ENCODE measurements at places on chromosomes 13 and 19.

DNA sequence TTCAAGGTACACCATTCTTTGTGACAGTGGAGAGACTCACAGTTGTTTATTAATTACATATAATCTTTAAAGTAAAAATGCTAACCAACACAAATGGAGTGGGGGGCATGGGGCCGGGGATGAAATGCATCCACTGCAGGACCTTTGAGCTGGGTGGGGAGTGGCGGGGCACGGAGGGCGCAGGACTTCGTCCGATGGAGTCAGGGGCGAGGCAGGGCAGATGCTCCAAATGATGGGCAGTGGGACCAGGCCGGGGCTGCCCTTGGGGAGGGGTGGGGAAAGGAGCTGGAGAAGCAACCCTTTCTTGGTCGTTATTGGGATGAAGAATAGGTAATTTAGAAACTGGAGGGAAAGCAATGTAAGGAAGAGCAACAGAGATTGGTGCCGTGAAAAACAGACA is 220.0 kb downstream of the TEX29 start:
- no peak for DNase-seq

DNA sequence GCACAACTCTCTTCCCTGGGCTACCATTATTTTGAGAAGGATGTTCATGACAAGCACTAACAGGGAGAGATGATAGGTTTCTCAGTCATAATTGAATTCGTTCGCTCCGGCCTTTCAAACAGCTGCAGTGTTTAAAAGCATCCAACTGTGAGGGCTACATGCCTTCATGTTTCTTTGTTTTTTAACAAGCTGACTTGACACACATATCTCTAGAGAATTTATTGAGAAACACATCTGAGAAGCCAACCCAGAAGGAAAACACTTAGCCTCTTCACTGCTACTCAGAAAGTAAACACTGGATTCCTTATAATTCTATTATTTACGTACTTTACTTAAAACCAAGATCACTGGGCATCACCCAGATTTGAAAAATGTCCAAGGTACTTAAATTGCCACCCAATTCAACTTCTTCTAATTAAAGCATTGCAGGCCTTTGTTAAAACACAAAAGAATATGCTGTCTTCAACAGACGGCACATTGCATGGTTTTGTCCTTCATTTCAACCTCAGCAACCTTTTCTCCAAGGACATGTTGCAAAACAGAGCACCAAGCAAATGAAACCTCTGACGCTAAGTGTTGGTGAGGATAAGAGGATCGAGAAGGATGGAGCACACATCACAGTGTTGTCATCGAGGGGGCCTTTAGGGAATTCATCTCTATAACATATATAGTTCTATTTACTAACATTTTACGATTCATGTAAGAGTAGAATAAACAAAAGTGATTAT is 75.8 kb downstream of the TBC1D4 start:
- no peak for DNase-seq

GRCh38 chr19:16382775-16383543 is 58.3 kb downstream of the KLF2 start:
- peak; percentile 78 for DNase-seq

GRCh38 chr13:20391597-20392452 is 133.8 kb downstream of the CRYL1 start:
- DNase-seq: no peak

GRCh38 chr19:41998246-41999020 is 4.4 kb upstream of the ATP1A3 start:
- DNase-seq: peak; percentile 57

DNA sequence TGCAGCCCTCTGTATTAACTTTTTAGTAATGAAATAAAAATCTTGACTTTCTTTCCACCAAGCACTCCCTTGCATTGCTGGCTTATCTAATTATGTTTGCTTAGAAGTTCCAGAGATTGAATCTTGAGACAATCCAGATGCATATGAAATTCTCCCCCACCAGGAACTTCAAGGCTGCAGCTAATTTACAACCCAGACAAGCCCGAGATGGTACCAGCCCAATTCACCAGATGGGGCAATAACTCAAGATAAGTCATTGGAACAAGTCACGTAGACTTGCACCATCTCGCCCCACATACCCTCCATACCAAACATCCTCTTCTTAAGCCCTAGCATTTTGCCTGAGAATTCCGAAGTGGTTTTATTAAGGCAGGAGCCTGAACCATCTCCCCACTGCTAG is 29.0 kb downstream of the UTP14C start:
- no peak for DNase-seq

GRCh38 chr13:109630271-109630670 is 156.1 kb downstream of the IRS2 start:
- DNase-seq: no peak

- no peak for DNase-seq
Measured at GRCh38 chr13:39056018-39056417, 17.8 kb downstream of the NHLRC3 start.

DNA sequence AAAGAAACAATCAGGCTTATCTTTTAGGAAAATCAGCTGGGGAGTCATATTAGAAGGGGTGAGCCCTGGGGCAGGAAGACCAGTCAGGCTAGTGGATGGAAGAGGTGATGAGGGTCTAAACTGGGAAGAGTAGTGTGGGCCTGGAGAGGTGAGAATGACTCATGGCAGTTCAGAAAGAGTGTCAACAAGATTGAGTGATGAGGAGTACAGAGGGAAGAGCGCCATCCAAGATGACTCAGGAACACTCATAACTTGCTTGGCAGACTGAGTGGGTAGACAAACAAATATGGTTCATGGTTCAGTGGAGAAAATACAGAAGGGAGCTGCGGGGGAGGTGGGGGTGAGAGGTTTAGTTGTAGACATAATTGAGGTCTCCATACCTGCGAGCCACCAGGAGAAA is 17.3 kb upstream of the CLDN10 start:
- no peak for DNase-seq

- peak; percentile 76 for DNase-seq
Measured at GRCh38 chr19:35040826-35041547, 534 bp upstream of the HPN start.

GRCh38 chr19:10773969-10774368 is 56.1 kb downstream of the DNM2 start:
- no peak for DNase-seq

GRCh38 chr19:2089727-2090053 is 6.4 kb downstream of the MOB3A start:
- no peak for DNase-seq

- DNase-seq: no peak
Measured at GRCh38 chr19:31220540-31220939, 128.7 kb downstream of the TSHZ3 start.

DNA sequence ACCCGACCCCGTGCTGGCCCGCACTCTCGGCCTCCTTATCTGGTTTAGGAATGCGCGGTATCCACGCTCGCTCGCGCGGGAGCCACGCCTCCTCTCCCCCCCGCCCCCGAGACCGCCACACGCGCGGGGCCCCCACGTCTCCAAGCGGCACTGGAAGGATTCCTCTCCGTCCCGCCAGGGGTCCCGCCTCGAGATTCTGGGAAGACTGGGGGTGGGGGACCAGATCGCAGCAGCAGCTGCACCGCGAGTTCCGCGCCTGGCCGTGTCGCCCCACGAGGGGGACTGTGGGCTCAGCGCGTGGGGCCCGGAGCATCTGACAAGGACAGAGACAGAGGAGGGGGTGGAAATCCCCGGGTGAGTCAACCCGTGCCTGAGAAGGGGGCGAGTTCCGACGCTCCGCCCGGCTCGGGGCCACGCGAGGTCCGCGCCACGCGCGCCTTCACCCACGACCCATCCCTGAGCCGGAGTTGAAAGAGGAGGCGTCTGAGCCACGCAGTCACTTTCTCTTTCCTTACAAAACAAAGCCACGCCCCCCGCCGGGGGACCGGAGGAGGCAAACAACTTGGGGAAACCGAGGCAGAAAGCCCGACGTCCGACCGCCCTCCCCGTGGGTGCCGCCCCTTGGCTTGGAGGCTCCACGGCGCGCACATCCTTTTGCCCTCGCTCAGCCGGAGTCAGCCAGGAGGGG is 814 bp downstream of the S1PR2 start:
- DNase-seq: peak; percentile 64

DNA sequence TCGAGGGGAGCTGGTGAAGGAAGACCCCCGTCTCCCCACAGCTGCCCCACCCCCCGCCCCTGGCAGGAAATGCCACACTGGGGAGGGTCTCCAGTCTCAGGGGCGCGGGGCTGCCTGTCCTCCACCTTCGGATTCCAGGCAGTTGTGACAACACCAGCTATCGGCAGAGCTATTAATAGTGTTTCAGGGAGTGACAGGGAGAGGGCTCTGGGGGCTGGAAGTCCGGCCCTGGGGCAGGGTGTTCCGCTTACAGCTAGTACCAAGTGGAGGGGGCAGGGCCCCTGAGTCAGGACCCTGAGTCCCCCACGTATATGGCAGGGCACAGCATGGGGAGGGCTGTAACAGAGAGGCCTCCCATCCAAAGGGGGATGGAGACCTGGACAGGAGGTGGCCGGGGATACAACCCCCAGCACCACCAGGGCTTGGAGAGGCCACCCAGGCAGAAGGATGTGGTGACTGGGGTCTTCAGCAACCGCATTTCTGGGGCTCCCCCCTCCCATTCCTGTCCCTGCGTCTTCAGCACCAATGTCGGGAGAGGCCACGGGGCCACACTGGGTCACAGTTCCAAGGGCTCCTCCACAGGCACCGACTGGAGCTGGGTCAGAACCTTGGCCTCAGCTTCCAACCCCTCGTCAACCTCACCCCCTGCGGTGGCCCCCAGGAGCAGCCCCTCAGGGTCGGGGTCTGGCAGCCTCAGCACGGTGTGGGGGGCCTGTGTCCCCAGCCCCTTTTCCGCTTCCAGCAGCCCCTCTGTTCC is 3.9 kb downstream of the SIX5 start:
- peak; percentile 20 for DNase-seq

DNA sequence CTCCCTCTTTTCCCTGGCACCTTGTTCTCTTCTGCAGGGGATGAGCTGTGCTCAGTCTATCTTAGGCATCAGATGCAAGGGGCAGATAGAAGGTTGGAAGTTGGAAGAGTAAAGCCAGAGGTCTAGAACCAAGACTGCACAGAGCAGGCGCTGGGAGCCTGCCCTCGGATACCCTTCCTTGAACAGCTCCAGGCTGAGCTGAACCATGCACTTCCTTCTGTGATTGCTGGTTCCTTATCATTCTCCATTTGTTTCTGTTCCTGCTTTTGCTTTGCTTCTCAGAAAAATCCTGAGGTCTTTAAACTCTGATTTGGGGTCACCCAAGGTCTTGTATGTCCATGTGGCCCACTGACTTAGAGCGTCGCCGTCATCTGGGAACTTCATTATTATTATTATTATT is 36.3 kb downstream of the ARHGEF18 start:
- DNase-seq: no peak

DNA sequence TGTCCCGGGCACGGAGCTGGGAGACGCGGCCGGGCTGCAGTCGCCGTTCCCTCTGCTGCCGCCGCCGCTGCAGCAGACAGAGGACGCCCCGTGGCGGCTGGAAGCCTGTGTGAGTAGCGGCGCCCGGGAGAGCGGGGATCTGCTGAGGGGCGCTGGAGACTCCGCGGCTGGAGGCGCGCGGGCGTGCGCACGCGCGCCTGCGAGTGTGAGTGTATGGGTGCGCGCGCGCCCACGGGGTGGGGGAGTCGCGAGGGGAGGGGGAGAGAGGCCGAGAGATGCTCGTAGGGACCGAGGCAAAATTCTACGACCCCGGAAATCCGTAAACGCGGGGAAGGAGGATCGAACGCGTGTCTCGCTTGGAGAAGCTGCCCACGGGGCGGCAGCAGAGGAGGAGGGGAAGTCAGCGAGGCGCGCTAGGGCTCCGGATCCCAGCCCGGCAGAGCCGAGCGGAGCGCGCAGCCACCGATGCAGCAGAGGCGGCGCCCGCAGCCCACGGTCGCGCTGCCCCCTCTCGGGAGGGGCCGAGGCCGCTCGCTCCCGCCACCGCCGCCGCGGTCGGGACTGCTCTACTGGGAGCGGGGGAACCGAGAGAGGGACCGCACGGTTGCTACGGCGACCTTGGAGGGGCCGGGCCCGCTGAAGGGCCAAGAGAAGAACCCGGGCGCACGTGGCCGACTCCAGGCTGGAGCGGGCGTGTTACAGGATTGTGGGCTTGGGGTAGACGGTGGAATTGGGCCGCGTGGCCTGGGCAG is at the start of gene ENOX1:
Gene ENOX1, minus strand, starts transcription at position 207 of the 752 bp plus-strand sequence.
- peak; percentile 76 for DNase-seq

- DNase-seq: no peak
Measured at GRCh38 chr13:98609756-98610155, 32.8 kb upstream of the STK24 start.

- DNase-seq: no peak
Measured at GRCh38 chr19:36051637-36052036, 2.4 kb downstream of the THAP8 start.

DNA sequence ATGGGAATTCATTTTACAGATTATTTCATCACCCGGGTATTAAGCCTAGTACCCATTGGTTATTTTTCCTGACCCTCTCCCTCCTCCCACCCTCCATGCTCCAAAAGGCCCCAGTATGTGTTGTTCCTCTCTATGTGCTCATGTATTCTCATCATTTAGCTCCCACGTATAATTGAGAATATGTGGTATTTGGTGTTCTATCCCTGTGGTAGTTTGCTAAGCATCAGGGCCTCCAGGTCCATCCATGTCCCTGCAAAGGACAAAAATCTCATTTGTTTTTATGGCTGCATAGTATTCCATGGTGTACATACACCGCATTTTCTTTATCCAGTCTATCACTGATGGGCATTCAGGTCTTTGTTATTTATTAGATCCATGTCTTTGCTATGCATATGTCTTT is 894.1 kb upstream of the MIR17HG start:
- no peak for DNase-seq

DNA sequence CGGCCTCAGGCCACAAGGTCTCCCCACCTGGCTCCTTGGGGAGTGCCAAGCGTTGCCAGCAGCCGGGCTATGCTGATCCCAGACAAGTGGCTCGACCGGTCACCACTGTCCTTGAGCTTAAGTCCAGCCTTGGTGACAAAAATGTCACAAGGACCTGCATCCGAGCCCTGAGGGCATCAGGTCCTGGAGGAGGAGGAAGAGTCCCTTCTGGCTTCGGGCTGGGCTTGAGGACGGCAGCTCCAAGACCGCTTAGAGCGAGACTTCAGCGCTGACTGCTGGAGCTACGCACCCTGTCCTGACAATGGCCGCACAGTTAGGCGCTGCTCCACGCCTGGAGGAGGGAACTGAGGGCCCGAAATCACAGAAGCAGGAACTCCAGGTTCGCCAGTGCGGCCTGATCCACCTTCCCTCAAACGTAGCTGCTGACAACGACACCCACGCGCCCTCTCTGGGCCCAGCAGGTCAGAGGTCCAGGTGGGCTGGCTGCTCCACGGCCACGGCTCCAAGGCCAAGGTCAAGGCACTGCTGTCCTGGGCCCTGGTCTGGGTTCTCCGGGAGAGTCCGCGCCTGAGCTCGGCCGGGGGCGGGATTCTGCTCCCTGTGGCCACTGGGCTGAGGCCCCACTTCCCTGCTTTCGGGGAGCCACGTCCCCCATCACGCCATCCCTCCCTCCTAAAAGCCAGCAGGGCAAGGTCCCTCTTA is 7.0 kb downstream of the SBNO2 start:
- no peak for DNase-seq

All from frontal cortex (tissue), 4 donors.